Left renal pelvis (tissue), 4 donors: ENCODE measurements at places on chromosomes 4 and X. TPM values are rescaled to one million over a fixed set of nuclear protein-coding genes. Genes with fewer than 3 reads are reported as not detected.

Gene SULT1B1
- 0.61 TPM for polyA plus RNA-seq

Gene USP17L22
- polyA plus RNA-seq = not detected

DNA sequence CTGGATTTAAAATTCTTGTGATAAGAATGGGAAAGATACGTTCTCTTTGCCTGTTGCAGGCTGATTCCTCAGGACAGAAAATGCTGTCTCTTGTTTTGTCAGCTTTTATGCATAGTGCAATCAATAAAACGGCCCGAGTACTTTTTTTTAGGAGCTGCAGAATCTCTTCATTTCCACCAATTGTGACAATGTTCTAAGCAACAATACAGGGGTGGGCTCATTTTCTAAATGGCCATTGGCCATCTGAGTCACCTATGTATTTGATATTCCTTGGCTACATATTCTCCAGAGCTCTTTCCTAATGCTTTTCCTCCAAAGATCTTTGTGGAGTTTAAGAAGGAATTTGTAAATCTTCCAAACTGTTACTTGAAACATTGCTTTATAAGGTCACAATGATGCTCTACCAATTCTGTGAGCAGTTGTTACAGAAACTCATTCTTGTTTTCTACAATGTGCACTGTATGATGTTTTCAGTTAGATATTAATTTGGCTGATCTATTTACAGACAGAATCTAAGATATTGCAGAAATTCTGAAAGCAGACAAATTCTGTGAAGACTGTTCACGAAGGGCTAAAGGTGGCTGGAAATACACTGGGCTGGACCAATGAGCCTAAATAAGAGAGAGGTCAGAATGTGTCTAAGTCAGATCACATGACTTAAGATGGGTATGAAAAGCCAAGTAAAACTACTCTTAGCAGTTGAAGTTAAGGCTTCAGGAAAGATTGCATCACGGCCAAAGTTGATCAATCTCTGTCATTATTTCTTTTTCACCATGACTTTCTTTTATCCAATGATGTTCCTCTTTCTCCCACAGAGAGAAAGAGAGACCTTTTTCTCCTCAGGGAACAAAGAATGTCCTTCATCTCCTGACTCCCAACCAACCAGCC, 33.4 kb downstream of the TAPT1 start:
- no peak for DNase-seq

Gene GAB1
- 60.7 TPM for polyA plus RNA-seq

Gene IL2
- not detected for polyA plus RNA-seq

DNA sequence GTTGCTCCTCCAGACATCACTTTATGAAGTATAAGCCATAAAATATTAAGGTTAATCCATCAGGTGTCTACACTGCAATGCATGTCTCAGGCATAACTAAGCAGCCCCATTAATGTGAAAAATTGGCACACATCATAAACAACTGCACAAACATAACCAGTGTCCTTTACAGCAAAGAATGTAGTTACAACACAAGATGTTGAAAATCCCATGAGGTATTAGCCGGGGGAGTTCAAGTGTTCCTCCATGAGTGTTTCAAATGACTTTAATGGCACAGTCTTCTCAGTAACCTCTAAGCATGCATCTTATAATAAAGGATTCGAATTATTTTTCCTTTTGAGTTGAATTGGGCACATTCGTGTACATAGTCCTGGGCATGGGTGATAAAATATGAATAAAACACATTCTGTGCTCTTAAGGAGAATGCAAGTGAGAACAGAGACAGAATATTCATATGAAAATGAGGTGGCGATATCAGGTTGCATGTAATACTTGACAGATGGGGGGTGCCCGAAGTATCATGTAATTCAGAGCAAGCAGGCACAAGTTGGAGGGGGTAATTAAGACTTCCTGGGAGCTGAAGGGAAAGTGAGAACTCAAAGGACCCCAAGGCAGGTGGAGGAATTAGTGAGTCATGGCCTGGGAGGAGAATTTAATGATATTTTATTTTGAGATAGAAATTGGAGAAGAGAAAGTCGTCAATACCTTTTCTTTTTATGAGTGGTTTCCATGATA, 18.2 kb upstream of the VCX2 start:
- DNase-seq = no peak

- DNase-seq = no peak
These were observed 1.1 kb downstream of the KLHL15 start for GRCh38 chrX:24025741-24026403.

GRCh38 chr4:1500231-1500965, 94.2 kb upstream of the NKX1-1 start:
- no peak for DNase-seq

GRCh38 chr4:144711700-144712456, 65.9 kb downstream of the HHIP start:
- no peak for DNase-seq

Gene DOK7
- 0.42 TPM for polyA plus RNA-seq
